Endothelial cell (in vitro differentiated cells): ENCODE measurements at places on chromosomes 12 and 14. TPM values are rescaled to one million over a fixed set of nuclear protein-coding genes. Genes with fewer than 3 reads are reported as not detected.

The CABP1 gene
- not detected for total RNA-seq

The ART4 gene
- total RNA-seq, result 3.5 TPM

GRCh38 chr12:20187456-20187855, 180.9 kb upstream of the PDE3A start:
- DNase-seq, result no peak
- no peak overlapping the region for H3K4me3 ChIP-seq
- H3K4me1 ChIP-seq, result peaks cover 2% of the 10 kb centered on the region
- H3K27me3 ChIP-seq, result no peaks in the 10 kb centered on the region

- no peak overlapping the region for H3K4me3 ChIP-seq
- no peak overlapping the region for H3K27ac ChIP-seq
- H3K4me1 ChIP-seq, result no peaks in the 10 kb centered on the region
- no peaks in the 10 kb centered on the region for H3K36me3 ChIP-seq
- H3K27me3 ChIP-seq, result no peaks in the 10 kb centered on the region
- DNase-seq, result no peak
Measured at GRCh38 chr12:104866291-104866690, 91.8 kb downstream of the SLC41A2 start.

DNA sequence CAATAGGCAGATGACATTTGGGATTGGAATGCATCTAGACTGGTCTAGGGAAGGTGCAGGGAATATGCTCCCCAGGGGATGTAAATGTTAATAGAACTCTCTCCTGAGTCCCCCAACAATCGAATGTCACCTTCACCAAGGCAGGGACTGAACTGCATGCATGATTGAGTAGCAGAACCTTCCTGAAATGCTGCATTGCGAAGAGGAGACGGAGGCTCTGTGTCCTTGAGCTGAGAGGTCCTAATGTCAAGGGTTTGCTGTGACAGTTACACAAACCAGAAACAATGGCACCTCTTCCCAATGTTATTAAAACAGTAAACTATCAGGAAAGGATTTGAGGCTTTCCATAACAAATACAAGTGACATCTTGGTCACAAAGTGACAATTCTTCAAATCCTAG, 117.5 kb upstream of the SFSWAP start:
- H3K27ac ChIP-seq, result no peak overlapping the region
- H3K4me1 ChIP-seq, result no peaks in the 10 kb centered on the region
- H3K27me3 ChIP-seq, result peaks cover 1% of the 10 kb centered on the region
- DNase-seq, result no peak
- no peaks in the 10 kb centered on the region for H3K36me3 ChIP-seq
